ENCODE measurements at places on chromosomes 6 and 20.

- DNase-seq, result no peak
Measured at GRCh38 chr20:38674765-38675133, 49.5 kb upstream of the SLC32A1 start.

GRCh38 chr6:28485482-28485881 lies 30.1 kb downstream of the GPX6 start:
- no peak for DNase-seq

- no peak for DNase-seq
Measured at GRCh38 chr6:86937219-86938079, at the start of gene HTR1E. Gene HTR1E, plus strand, starts transcription at chr6:86937528. Its CDS starts 77,807 bp downstream, at chr6:87015335.

- DNase-seq, result no peak
Measured at GRCh38 chr20:8860011-8860495, 208.8 kb upstream of the PLCB4 start.

GRCh38 chr6:151497905-151498304 lies 4.1 kb downstream of the CCDC170 start:
- DNase-seq, result no peak

- DNase-seq, result no peak
Measured at GRCh38 chr6:100266494-100267401, 198.0 kb downstream of the SIM1 start.

DNA sequence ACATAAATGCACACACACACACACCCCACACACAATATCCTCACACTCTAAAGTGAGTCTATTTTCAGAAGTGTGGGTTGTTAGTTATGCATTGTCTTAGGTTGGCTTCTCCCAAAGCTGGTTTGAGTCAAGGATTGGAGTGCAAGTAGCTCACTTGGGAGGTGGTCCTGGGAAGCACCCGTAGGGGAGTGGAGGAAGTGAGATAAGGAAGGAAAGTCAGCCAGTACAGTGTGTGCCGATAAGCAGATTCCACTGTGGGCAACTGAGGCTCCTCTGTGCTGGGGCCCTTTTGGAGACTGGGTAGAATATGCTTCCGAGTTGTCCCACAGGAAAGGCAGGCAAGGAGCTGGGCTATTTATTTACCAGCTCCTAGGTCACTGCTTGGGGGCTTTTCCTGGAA lies 67.2 kb downstream of the PLCB4 start:
- no peak for DNase-seq

GRCh38 chr20:58440021-58440767 lies 51.2 kb downstream of the VAPB start:
- no peak for DNase-seq

GRCh38 chr20:58670102-58670501 lies 19.0 kb downstream of the STX16 start:
- no peak for DNase-seq

GRCh38 chr6:30075790-30076732 lies 492 bp upstream of the RNF39 start:
- DNase-seq, result no peak

DNA sequence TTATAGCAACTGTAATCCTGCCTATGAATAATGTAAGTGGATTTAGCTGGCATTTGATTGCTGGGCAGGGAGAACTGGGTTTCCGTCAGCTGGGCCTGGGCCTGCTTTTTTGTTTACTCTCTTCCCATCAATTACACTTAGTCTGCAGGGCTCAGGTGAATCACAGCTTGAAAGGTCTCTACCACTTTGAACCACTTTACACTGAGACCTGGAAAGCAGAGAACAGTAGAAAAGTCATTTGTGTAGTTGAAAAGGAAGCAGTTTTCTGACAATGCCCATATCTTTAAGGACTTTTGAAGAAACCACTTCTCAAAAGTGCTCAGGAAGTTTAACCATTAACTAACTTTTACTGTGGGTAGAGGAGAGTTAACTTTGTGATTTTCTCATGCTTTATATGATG lies 315.4 kb upstream of the SASH1 start:
- DNase-seq, result no peak

DNA sequence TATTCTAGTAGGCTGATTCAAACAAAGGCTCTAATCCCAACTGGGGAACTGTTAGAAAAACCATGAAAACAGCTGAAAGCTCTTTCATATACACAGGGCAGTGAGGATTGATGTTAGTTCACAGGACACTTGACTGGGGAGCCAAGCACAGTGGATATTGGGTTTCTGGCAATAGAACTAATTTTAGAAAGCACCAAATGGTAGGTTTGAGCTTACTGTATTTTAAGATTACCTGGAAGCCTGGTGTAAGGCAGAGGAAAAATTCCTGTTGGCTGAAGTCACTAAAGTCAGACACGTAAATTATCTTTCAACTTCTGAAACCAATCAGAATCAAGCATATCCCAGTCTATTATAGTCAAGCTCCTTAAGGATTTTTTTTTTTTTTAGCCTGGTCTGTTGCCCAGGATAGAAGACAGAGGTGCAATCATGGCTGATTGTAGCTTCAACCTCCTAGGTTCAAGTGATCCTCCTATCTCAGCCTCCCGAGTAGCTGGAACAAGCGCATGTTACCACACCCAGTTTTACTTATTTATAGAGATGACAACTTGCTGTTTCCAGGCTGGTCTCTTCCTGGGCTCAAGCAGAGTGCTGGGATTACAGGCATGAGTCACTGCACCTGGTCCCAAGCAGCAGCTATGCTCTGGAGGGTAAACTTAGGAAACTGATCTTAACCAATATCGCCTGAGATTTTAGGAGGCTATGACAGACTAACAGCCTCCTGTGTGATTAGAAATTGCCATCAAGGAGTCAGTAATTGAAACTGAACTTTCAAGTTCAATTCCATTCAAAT lies 32.5 kb upstream of the SYNCRIP start:
- DNase-seq, result no peak

DNA sequence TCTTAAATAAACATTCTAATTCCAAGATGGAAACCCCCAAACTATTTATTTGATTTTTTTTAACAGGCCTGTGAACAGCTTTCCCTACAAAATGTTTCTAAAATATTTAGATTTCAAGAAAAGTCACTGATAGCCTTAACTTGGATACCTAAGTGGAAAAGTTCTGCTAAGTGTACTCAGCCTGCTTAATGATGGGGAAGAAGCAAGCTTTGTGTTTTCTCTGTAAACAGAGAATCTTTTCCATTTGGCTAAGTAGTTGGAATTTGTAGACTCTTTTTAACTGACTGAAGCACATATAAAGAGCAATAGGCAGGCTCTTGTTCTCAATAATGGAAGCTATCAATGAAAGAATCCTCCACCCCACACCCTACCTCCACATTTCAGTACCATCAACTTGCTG lies 108.2 kb downstream of the KIF6 start:
- no peak for DNase-seq

DNA sequence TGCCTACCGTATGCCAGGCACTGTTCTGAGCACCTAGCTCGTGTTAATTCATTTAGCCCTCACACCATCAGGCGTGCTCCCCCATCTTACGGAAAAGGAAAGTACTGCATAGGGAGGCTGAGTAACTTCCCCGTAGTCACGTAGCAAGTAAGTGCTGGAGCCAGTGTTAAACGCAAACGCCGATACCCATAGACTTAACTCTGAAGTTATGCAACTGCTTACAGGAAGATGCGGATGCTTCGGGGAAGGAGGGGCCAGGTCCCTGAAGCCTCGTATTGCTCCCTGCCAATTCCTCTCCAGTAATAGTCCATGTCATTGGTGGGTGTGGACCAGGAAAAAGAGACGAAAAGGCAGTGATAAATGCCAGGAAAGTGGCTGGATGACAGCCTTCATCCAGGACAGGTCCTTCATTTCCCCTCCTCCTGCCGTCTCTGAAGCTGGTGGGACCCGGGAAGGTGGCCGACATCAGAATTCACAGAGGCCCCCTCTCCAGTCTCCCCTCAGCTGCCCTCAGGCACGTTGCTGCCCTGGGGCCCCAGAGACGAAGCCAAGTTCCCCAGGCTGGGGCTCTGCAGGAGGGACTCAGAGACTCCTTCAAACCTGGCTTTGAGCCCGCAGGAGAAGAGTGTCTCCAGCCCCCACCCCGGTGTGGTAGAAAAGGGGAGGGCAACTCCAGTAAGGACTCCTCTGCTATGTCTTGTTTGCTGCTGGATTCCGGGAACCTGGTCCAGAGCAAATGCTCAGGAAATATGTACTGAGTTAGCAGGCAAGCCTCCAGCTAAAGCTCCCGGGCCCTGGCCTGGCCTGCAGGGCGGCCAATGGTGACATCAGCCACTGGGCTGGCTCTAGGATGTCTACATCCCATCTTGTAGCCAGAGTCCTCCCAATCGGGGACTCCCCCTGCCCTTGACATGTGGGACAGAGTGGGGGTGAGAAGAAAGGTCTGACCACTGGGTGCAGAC lies 37.8 kb downstream of the RAB44 start:
- no peak for DNase-seq

- no peak for DNase-seq
Measured at GRCh38 chr6:90534337-90535025, 52.4 kb downstream of the MAP3K7 start.

DNA sequence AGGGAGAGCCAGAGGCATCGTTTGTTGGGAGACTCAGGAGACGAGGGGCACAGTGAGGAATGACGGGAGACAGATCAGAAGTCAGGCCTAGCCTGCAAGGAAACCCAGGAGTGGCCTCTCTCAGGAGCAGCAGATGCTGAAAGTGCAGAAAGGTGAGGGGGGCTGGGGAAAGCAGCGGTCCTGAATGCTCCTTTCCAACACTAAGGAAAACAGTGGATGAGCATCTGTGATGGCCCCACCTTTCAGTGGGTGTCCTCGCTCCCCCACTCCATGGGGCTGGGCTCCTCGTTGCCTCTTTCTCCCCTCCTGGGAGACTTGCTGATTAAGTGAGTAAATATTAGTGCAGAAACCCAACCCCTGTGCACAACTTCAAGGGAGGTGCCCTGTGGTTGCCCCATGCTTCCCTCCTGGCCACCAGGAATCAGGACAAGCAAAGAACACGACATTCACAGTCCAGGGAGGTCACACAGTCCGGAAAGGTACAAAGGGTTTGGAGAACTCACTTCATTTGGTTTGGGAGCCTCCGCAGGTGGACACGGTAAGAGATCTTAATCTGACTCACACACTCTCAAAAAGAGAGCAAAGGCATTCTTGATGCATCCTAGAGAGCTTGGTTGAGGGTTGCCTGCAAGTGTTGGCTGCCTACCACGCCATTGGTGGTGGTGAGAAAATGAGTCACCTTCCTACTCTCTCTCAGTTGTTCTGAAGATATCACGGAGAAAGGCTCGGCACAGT lies 9.7 kb upstream of the BPIFB1 start:
- DNase-seq, result no peak

DNA sequence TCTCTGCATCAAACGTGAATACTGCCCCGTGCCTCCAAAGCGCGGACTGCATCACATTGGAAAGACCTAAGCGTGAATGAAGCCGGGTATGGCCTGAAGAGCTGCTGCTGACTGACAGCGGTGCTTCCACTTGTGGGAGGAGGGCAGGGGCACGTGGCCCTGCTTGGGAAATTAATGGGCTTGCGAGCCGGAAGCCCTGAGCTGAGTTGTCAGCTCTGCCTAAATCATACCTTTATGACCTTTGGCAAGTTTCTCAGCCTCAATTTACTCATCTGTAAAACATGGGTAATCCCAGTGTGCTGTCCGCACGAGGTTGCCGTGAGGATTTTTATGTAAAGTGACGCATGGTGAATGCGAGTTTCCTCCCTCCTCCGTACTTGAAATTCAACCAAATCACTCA lies 67.0 kb upstream of the FOXQ1 start:
- DNase-seq, result no peak

- DNase-seq, result no peak
Measured at GRCh38 chr20:25325997-25326396, 64.6 kb downstream of the ABHD12 start.

GRCh38 chr6:110776413-110776812 lies 38.9 kb downstream of the CDK19 start:
- no peak for DNase-seq

DNA sequence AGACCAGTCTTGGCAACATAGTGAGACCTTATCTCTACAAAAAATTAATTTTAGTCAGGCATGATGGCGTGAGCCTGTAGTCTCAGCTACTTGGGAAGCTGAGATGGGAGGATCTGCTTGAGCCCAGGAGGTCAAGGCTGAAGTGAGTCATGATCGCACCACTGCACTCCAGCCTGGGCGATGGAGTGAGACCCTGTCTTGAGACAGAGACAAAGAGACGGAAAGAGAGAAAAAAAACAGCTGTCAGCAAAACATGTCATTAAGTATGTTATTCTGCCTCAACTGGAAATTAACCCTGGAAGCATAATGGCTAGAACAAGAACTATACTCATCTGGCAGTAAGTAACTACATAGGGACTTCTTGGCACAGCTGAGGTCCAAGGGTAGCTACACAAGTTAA lies 7.2 kb downstream of the MMS22L start:
- no peak for DNase-seq

DNA sequence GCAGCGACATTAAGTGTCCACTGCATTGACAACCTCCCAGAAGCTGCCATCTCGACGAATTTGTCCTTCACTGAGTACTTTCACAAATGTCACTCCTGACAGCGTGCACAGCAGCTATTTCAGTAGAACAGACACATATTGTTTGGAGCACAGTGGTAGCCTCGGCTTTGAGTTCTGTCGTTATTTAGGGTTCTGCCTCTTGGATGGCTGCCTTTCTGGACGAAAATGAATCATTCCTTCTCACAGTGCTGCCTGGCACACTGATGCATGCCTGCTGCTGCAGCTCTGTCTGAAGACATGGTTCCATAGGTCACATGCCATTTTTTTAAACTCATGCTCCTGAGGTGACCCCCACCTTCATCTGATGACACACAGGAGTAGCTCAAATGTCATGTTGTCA lies 477.0 kb downstream of the C6orf118 start:
- no peak for DNase-seq

DNA sequence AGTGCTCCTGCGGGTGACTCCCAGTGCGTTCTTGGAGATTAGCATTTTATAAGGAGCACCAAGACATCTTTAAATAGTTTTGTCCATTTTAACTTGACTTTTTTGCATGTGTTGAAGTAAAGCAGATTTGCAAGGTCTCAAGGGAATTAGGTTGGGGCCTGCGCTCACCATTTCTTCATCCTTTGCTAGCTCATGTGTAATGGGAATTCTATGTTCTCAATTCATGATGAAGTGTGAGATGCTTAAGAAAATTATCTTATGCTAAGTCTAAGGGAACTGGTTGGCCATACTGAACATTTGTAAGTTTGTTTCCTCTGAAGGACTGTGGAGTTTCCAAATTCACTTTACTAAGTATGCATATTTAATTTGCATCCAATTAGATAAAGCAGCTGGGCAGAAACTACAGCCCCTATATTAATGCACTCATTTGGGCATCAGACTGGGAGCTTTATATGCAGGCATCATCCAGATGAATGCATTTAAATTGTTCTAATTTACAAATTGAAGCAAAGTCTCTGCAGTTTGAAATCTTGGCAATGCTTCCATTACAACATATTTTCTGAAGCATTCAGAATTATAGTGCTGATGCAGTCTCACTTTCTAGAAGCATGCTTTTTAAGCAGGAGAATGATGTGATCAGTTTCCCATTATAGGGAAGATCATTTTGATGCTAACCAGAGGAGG lies 108.3 kb upstream of the AKAP12 start:
- DNase-seq, result no peak

GRCh38 chr20:9374480-9374879 lies 139.9 kb upstream of the LAMP5 start:
- no peak for DNase-seq

All from activated CD4-positive, CD25-positive, alpha-beta regulatory T cell (primary cell).